HFFc6 (cell line): ENCODE measurements at places on chromosomes 16 and 17. TPM values are rescaled to one million over a fixed set of nuclear protein-coding genes. Genes with fewer than 3 reads are reported as not detected.
A peak's percentile ranks its signal among the peaks of the same experiment; 100 is the strongest.

Gene NOD2
- total RNA-seq: not detected in 3 replicates

Gene CCL4
- total RNA-seq: not detected in 3 replicates

DNA sequence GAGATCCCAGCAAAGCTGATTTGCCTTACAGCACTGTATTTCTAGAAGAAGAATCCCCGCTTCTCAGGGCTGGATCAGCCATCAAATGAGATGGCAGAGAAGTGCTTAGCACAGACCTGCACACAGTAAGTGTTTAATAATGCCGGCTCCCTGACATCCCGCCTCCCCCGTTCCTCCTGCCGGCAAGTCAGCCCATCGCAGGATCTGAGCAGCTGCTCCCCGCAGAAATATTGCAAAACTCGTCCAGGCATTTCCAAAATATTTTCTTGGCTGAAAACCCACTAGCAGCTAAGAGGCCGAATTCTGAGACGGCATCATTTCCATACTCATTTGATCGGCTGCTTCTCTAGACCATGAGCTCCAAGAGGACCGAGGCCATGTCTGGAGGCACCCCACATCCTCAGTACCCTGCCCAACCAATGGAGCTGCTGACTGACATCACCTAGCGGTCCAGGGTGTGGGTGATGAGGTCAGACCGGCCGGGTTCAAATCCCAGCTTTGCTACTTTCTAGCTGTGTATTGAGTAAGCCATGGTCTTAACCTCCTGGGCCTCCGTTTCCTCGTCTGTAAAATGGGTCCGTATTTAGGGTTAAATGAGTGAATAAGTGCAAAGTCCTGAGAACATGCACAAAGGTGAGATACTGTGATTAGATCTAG lies 251.5 kb downstream of the KATNIP start:
- DNase-seq: no peak
- H3K4me3 ChIP-seq: no peak overlapping the region
- H3K36me3 ChIP-seq: no peaks in the 10 kb centered on the region
- H3K4me1 ChIP-seq: no peaks in the 10 kb centered on the region
- H3K27ac ChIP-seq: no peak overlapping the region

Gene CA4
- not detected in 3 replicates for total RNA-seq

Gene KCNJ18
- not detected in 3 replicates for total RNA-seq

- no peak for DNase-seq
- H3K36me3 ChIP-seq: no peaks in the 10 kb centered on the region
- peaks cover 1% of the 10 kb centered on the region for H3K27me3 ChIP-seq
These were observed at the start of gene MYH3 for GRCh38 chr17:10657148-10657547. Gene MYH3 (minus strand): TSS chr17:10657309. CDS start chr17:10655064, 2,245 bp downstream.

DNA sequence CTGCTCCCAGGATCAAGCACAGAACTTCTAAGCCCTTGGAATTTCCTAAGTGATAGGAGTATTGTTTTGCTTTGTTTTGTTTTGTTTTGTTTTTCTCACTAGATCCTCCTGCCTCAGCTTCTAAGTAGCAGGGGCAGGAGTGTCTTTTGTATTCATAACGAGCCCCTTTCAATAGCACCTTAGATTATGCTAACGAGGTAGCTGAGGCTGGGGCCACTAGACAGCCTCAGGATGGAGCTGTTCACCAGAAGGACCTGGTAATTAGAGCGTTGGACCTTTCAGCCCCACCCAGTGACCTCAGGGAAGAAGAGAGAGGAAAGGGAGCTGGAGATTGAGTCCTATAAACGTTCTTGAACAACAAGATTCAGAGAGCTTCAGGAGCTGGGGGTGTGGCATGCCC lies 43.6 kb downstream of the IKZF3 start:
- H3K36me3 ChIP-seq: peaks cover 12% of the 10 kb centered on the region
- peaks cover 13% of the 10 kb centered on the region for H3K27me3 ChIP-seq
- no peak for DNase-seq
- no peak overlapping the region for H3K4me3 ChIP-seq

Gene KRTAP1-1
- 0.51 to 0.96 TPM (median 0.72 TPM) in 3 replicates for total RNA-seq

DNA sequence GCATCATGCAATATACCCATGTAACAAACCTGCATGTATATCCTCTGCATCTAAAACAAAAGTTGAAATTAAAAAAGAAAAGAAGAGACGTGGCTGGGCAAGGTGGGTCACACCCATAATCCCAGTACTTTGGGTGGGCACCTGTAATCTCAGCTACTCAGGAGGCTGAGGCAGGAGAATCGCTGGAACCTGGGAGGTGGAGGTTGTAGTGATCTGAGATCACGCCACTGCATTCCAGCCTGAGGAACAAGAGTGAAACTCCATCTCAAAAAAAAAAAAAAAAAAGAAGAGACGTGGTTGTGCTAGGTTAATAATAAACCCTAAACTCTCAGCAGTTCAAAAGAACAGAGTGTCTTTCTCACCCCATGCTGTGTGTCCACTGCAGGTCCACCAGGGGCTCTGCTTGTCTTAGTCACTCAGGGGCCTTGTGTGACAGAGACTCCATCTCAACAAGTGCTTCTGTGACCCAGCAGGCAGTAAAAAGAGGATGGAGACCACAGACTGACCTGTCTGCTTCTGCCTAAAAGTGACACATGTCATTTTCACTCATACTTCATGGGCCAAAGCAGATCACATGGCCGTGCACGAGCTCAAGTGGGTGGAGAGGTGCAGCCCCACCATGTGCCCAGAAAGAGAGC lies 22.3 kb upstream of the N4BP1 start:
- H3K36me3 ChIP-seq: no peaks in the 10 kb centered on the region
- H3K4me1 ChIP-seq: peaks cover 16% of the 10 kb centered on the region
- no peak overlapping the region for H3K27ac ChIP-seq
- peaks cover 3% of the 10 kb centered on the region for H3K27me3 ChIP-seq
- DNase-seq: no peak

DNA sequence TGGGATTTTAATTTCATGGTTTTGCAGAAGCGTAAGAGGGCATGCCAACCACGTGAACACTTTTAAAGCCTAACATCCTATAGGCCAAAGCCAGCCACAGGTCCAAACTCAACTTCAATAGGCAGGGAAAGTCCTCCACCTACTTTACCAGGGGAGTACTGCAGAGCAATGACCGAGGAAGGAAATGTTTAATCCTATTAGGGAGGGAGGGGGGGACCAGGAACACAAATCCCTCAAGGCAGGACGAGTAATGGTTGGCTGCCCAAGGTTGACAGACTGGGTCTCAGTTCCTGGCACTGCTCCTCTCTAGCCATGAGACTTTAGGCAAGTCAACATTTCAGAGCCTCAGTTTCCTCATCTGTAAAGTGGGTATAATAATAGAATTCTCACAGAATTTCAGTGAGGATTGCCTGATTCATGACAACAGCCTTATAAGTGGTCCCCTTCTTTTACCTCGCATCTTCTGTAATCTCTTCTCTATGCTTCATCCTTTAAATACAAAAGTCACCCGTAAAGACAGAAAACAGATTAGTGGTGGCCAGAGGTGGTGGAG lies 315.8 kb downstream of the HAPSTR1 start:
- H3K36me3 ChIP-seq: no peaks in the 10 kb centered on the region
- H3K4me3 ChIP-seq: no peak overlapping the region
- no peak for DNase-seq
- H3K4me1 ChIP-seq: no peaks in the 10 kb centered on the region
- no peaks in the 10 kb centered on the region; the same call in 1 of the 2 replicates for H3K27me3 ChIP-seq

- DNase-seq: peak; percentile 10
- H3K4me3 ChIP-seq: peak within 1 kb of the TSS; percentile 99
- peak within 1 kb of the TSS; percentile 100 for H3K27ac ChIP-seq
- H3K4me1 ChIP-seq: peaks cover 43% of the 10 kb centered on the region
- no peaks in the 10 kb centered on the region for H3K36me3 ChIP-seq
These were observed at the start of gene WIPI1 for GRCh38 chr17:68457168-68457538. Gene WIPI1 (minus strand): TSS chr17:68457496. CDS start chr17:68457421, 75 bp downstream.

Gene SLC35B1
- 70.6 to 105 TPM (median 78.6 TPM) in 3 replicates for total RNA-seq

DNA sequence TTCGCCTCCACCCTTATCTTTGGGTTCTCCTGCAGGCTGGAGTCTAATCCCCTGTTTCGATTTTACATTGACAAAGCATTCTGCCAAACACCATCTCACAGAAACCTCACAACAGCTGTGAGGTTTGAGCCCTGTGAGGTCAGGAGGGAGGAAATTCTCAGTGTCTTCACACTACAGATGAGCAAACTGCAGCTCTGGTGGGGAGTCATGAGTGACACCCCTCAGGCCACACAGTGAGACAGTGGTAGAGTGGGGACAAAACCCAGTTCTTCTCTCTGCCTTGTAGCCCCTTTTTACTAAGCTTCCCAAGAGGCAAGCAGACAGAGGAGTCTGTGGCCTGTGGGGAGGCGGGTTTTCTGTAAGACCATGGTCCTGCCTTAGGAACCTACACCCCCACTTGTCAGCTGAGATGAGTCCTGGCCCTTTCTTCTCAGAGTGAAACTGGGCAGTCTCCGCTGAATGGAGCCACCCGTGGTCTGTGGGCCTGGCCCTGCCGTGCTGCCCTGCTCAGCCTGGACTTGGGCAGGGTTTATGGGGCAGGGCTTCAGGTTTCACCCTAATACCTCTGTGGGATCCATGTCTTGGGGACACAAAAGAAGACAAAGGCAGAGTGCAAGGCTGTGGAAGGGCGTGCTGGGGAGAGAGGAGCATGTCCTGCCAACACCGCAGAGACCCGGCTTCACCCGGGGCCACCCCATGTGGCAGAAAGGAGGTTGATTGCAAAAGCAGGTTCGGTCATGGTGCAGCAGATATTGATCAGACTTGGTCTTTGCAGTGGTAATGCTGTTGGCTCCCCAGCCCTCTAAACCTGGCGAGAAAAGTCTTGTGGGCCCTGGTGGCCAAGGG lies 59.0 kb downstream of the ABR start:
- DNase-seq: no peak
- no peaks in the 10 kb centered on the region for H3K4me1 ChIP-seq
- H3K27me3 ChIP-seq: peaks cover 10% of the 10 kb centered on the region
- H3K4me3 ChIP-seq: no peak overlapping the region
- no peaks in the 10 kb centered on the region for H3K36me3 ChIP-seq

DNA sequence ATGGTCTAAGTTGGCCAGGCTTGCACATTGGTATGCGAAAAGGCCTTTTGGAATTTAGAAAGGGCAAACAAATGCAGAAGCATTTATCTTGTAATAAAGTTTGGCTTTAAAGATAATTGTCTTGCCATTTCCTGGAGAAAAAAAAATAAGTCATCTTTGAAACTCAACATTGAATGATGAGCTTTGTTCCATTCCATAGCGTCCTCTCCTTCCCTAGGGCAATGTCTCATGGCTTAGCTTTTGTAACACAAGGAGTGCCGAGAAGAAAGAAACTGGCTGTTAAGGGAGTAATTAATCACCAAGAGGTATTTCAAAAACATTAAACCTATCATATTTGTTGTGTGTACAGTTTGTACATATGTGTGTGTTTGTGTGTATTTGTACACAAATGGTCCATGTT lies 372.3 kb downstream of the NPIPA8 start:
- H3K4me3 ChIP-seq: no peak overlapping the region
- no peak overlapping the region for H3K27ac ChIP-seq
- no peaks in the 10 kb centered on the region for H3K36me3 ChIP-seq
- peaks cover 5% of the 10 kb centered on the region for H3K27me3 ChIP-seq
- no peaks in the 10 kb centered on the region for H3K4me1 ChIP-seq

DNA sequence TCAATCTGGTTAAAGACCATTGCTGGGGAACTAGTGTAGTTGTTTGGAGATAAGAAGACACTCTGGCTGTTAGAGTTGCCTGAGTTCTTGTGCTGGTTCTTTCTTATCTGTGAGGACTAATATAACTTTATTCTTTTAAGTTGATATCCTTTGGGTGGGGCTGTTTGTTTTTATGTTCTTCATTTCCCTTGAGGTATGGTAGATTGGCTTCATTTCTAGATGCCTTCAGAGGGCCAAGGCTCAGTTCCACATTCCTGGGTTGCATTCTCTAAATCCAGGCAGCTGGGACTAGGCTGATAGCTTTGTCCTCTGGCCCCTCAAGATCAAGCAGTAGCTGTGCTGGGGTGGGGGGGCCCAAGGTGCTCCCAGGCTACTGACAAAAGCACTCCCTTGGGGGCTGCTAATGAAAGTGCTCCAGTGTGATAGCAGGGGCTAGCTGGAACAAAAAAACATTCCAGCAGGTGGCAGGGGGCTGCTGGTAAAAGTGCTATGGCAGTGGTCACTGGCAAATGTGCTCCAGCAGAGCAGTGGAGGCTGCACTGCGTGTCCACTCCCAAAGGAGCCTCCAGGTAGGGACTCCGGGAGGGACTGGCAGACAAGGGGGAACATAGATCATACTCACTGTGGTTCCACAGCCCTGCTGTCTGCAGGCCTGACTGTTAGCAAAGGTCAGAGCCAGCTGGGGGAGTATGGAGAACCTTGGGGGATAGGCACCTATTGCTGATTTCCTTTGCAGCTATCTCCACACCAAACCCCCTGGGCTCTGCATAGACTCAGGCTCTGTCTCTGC lies 45.9 kb upstream of the KCNJ16 start:
- H3K4me3 ChIP-seq: no peak overlapping the region
- DNase-seq: no peak
- no peak overlapping the region for H3K27ac ChIP-seq
- no peaks in the 10 kb centered on the region for H3K4me1 ChIP-seq

- DNase-seq: peak; percentile 35
- H3K27ac ChIP-seq: peak overlapping the region; percentile 25
- no peaks in the 10 kb centered on the region for H3K36me3 ChIP-seq
- peaks cover 85% of the 10 kb centered on the region for H3K4me1 ChIP-seq
- H3K27me3 ChIP-seq: no peaks in the 10 kb centered on the region
These were observed 16.6 kb downstream of the RMI2 start for GRCh38 chr16:11361701-11362451.

- H3K27ac ChIP-seq: peak overlapping the region; percentile 100
- peaks cover 4% of the 10 kb centered on the region; the same call in 1 of the 2 replicates for H3K27me3 ChIP-seq
- no peak overlapping the region for H3K4me3 ChIP-seq
- H3K36me3 ChIP-seq: no peaks in the 10 kb centered on the region
These were observed 16.7 kb downstream of the CCR7 start for GRCh38 chr17:40548491-40548981.

DNA sequence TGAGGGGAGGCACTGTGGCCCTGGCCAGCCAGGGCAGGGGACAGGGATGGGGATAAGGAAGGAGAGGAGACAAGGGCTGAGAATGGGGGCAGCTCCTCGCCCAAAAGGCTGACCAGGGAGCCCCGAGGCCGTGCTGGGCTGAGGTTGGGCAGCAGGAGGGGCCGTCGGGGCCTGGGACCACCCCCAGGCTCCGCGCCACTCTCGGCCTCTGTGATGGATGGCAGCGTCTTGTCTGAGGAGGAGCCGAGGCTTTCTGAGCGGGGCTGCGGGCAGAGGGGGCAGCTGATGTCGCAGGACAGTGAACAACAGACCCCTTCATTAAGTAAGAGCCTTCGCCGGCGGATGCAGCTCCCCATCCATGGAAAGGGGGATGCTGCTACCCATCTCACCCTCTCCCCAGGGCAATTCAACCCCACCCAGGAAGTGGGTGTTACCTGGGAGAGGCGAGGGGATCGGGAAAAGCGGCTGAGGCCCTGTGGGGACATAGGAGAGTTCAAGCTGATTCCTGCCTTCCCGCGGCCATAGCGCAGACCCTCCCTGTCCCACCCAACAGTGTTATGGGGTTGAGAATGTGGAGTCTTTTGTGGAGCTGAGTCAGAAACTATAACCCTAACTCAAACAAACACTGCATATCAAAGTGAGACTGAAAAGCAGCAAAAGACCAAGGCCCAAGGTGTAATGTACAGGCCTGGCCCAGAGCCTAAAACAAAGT lies 9.1 kb upstream of the RAB5C start:
- H3K4me3 ChIP-seq: no peak overlapping the region
- DNase-seq: no peak
- H3K4me1 ChIP-seq: no peaks in the 10 kb centered on the region
- H3K27ac ChIP-seq: no peak overlapping the region
